ENCODE measurements at places on chromosomes 2 and 18.

DNA sequence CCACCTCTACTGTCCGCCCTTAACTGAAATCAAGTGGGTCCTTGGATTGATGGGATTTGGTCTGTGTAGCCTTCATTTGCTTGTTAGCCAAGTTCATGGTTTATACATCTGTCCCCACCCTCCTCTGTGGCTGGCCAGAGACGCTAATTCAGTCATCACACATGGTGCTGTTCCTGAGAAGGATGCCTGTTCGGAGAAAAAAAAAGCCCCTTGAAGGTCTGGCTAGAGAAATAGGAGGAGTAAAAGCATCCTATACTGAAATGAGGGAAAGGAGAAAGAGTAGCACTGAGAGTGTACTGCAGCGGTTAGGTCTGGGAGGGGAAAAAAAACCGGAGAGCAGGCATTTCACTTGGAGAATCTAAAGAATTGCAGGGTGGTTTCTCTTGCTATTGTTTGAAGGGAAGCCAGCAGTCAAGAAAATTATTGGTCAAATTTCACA, 180.6 kb upstream of the EPAS1 start:
- DNase-seq: no peak

- DNase-seq: no peak
These were observed 16.4 kb upstream of the ARMC9 start for GRCh38 chr2:231181860-231182512.

GRCh38 chr18:54690198-54690597, 99.2 kb downstream of the DYNAP start:
- DNase-seq: no peak

DNA sequence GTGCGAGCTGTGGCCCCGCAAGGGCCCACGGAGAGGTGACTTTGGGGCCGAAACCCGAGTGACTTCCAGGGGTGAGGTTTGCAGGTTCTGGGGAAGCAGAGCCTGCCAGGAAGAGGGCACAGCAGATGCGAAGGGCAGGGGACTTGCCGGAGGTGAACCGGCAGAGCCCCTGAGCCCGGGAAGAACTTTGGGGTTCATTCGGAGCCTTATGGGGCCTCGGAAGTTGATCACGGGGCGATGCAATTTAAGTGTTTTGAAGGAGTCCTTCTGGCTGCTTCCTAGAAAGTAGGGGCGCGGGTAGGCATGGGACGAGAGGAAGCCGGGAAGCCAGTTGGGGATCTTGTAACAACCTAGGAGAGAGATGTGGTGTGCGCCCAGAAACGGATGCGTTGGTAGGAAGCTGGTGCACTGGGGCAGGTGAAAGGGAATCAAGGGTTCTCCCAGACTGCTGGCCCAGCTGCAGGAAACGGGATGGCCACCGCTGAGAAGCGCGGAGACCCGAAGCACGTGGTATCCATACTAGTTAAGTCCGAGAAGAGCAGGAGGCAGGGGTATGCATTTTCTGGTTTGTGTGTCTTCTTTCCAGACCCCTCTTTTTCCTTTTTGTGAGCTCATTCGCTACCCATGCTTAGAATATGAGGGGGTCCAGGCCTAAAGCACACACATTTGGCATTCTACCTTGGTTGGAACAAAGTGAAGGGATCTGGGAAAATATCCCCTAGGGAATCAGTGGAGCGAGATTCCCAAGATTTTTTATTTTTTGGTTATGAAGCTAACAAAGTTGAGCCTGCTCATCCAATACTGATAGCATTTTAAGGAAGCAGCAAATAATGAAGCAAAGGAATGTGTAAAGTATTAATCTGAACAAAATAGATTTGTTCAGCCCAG, 758 bp downstream of the SCLY start:
- DNase-seq: no peak

DNA sequence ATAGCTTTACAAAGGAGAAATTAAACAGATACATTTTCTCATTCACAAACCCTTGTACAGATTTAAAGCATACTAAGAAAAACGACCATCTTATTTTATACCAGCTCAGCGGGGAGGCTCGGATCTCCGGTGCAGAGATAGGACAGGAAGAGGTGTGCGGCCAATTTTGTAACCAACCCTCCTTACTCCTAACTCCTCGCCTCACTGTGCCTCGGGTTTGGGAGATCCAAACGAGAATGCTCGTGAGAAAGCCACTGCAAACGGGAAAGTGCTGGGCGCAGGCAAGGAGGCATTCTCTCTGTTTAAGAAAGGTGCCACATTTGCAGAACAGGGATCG, 1.2 kb downstream of the KDSR start:
- DNase-seq: no peak

- DNase-seq: no peak
These were observed 2.6 kb downstream of the ADCYAP1 start for GRCh38 chr18:907115-907884.

DNA sequence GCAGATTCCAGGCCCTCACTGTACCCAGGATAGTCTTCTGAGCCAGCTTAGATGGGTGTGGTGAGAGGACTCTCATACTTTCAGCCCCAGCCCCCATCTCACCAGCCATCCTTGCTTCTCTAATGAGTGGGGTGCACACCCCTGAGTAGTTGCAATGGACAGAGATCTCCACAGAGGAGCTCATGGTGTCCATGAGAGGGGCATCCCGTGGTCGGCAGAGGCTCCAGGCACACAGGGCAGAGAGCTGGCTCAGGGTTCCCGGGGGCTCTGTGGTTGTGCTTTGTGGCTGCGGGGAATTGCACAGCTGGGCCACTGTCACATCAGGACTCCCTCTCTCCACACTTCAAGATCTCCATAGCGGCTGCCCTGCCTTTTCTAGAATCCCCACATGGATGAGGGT, 226.0 kb upstream of the PXDN start:
- DNase-seq: no peak

GRCh38 chr2:8539743-8540551, 141.9 kb upstream of the ID2 start:
- no peak for DNase-seq

GRCh38 chr2:25389161-25389560, 47.4 kb upstream of the DNMT3A start:
- DNase-seq: no peak

DNA sequence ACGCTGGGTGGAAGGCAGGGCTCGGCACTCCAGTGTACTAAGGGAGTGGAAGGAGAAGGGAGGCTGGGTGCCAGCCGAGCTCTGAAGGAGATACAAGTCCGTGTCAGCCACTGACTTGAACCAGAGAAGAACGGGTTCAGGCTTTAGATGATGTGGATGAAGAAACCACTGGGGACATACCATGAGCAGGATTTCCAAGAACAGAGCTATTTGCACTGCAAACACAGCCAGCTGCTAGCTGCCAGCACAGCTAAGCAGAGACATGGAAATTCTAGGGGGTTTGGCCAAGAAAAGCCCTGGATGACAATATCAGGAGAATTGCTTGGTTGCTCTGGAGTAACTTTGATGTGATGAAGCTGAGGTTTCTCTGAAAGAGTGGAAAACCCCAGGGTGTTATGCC, 5.2 kb downstream of the CD207 start:
- DNase-seq: no peak

DNA sequence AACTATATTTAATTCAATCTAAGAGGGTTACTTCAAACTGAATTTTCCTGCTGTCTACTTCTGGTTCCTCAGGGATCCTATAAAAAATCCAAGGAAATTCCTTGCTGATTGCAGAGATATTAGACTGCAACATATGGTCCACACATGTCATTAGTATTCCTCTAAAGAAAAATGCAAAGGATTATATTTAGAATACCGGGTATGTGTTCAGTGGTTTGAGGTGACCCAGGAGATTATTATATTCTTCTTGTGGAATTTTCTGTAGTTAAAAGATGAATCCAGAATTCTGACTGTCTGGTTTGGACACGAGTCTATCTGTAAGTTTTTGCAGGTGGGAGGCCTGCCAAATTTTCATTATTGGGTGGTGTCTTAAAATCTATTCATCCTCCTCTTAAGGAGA, 18.2 kb downstream of the HOXD1 start:
- no peak for DNase-seq

DNA sequence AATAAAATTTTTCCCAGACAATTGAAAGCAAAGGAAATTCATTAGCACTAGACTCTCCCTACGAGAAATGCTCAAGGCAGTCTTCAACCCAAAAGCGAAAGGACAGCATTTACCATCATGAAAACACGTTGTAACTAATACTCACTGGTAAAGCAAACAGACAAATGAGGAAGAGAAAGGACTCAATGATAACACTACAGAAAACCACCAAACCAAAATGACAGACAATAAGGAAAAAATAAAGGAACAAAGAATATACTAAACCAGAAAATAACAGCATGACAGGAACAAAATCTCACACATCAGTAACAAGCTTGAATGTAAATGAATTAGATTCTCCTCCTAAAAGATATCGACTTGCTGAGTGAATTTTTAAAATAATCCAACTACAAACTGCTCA, 190.7 kb downstream of the NOL4 start:
- DNase-seq: no peak

GRCh38 chr18:54532962-54533361, 58.1 kb upstream of the DYNAP start:
- no peak for DNase-seq

GRCh38 chr2:111041398-111042202, 79.1 kb upstream of the BCL2L11 start:
- DNase-seq: no peak

- no peak for DNase-seq
These were observed 35.5 kb downstream of the GREB1L start for GRCh38 chr18:21277578-21277977.

- no peak for DNase-seq
These were observed 32.9 kb downstream of the SERPINB7 start for GRCh38 chr18:63808125-63808524.

DNA sequence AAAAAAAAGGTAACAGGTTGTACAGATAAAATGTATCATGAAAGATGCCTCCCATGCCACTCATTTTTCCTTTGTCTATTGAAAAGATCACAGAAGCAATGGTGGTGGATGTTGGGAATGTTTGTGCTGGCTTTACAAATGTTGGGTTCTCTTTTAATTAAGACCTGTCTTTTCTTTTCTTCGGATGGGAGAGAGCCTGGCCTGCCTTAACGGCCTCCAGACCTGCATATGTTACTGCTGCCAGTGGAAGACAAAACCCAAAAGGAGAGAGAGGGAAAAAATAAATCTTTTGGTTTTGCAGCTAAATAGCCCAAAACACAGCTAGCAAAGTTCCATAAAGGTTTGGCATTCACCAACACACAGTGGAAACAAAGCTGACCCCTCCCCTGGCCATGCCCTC, 50.5 kb upstream of the FZD7 start:
- DNase-seq: no peak

GRCh38 chr2:100832885-100833284, 12.9 kb downstream of the NPAS2 start:
- no peak for DNase-seq

GRCh38 chr2:85427300-85427835, 8.9 kb downstream of the SH2D6 start:
- DNase-seq: no peak

- DNase-seq: no peak
These were observed 678.4 kb downstream of the ERBB4 start for GRCh38 chr2:211860224-211860623.

DNA sequence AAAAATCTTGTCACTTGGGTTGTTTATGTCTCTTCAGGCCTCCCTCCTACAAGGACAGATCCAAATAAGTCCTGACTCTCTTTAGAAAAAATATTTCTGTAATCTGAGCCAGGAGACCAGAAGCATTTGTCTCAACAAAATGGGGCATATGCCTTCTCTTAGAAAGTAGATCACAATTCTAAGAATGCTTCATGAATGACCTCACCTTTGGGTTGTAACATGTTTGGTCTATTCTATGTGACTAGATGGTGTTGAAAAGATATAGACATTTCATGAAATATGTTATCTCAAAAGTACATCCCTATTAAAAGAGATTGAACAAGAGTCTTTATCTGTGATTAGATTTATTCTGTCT, 159.0 kb upstream of the SETBP1 start:
- no peak for DNase-seq

- no peak for DNase-seq
These were observed 272.3 kb downstream of the RAD51AP2 start for GRCh38 chr2:17245906-17246305.

DNA sequence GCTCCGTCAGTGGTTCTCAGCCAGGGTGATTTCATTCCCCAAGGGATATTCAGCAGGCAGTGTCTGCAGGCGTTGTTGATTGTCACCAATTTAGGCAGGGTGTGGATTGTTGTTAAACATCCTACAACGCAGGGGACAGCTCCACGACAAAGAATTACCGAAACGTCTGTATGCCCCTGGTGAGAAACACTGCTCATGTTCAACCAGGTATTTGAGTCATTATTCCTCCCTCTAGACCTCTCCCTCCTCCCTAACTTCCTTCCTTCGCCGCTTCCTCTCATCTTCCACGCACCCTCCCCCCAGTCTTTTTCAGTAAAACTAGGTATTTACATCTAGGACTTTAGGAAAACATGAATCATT, 50.8 kb downstream of the NCK2 start:
- DNase-seq: no peak

DNA sequence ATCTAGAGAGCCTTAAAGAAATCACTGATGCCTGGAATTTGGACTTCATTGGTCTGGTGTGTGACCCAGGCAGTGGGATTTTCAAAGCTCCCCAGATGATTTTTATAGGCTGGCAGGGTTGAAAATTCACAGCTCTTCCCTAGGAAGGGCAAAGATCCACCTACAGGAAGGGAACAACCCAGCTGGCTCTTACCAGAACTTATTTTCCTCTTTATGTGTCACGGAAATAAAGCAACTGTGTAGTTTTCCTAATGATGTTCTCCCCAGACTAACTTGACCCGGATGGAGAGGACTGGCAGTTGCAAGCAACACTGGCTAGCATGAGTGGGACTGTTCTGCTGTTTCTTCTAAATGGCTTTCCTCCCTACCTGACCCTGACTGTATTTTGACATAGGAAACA, 235.6 kb downstream of the ALPK2 start:
- DNase-seq: no peak

- DNase-seq: no peak
These were observed 508.5 kb downstream of the RIT2 start for GRCh38 chr18:42606886-42607495.

GRCh38 chr18:48814490-48815178, 136.1 kb downstream of the SMAD7 start:
- DNase-seq: no peak

GRCh38 chr2:151878655-151879563, 50.7 kb upstream of the ARL5A start:
- no peak for DNase-seq

DNA sequence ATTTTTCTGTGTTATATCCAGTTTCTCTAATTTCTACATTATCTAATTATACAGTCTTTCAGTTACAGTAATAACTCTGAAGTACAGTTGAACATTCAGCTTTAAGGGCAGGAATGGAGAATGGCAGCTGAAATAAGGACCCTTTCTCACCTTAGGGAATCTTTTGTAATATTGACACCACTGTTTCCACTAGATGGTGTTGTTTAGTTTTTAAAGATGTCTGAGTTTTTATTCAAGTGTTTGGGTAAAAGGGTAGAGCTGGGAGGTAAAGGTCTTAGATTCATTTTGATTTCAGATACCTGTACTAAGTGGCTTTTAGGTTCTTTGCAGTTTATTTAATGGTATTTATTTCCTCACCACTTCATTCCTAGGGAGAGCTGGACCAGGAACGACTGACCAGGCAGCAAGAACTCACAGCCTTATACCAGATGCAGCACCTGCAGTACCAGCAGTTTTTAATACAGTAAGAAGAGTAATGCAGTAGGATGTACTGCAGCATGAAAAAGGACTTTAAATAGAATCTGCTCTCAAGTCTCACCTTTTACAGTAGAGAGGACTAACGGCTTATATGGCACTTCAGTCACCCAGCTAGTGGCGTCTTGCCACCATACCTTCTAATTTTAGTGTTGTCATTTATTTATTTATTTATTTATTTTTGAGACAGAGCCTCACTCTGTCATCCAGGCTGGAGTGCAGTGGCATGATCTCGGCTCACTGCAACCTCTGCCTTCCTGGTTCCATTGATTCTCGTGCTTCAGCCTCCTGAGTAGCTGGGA, 33.2 kb upstream of the KCNJ13 start:
- no peak for DNase-seq

GRCh38 chr2:199261239-199261638, 196.5 kb downstream of the SATB2 start:
- DNase-seq: no peak
